Stimulated activated CD8-positive, alpha-beta memory T cell treated with anti-CD3 and anti-CD28 coated beads, Interleukin-12 subunit alpha, Interleukin-12 subunit beta, amount 100 ng/mL, for 1 hour (primary cell): ENCODE measurements at places on chromosomes 11 and 22.

DNA sequence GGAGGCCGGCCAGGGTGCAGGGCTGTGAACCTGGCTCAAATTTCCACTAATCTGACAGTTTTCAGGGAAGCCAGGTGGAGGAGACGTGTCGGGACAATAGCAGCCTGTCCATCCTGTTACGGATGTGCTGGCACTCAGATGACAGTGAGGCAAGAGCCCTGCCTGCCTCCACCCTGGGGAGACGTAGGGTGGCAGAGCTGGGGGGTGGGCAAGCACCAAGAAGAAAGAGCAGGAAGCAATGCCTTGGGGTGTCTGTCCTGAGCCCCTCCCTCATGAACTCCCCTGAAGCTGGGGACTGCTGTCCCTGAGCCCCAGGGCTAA lies 10.0 kb upstream of the TRIM29 start:
- DNase-seq: no peak

- no peak for DNase-seq
Measured at GRCh38 chr11:19253153-19253745, 12.5 kb upstream of the E2F8 start.

DNA sequence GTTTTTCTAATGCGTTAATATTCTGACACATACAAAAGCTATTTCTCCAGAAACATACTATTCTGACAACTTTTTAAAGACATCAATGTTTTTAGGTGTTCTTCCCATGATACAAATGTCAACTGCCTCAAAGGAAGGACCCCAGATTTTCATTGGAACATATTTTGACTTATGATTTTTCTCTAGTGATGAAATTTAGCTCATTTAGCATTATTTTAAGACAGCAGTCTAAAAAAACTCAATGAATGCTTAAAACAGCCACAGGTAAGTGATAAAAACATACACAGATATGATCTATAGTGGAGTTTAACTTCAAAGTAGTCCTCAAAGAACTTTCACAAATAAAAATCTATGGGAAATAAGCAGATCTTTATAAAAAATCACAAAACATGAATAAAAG lies 24.9 kb downstream of the XKR3 start:
- DNase-seq: no peak

- no peak for DNase-seq
Measured at GRCh38 chr22:22932512-22932941, 44.9 kb downstream of the IGLL5 start.

- DNase-seq: peak; percentile 20
Measured at GRCh38 chr22:19105867-19106802, 16.1 kb downstream of the DGCR2 start.

GRCh38 chr11:109148669-109149068 lies 273.3 kb upstream of the C11orf87 start:
- no peak for DNase-seq

- no peak for DNase-seq
Measured at GRCh38 chr11:84886344-84886743, 740.8 kb downstream of the DLG2 start.

- DNase-seq: no peak
Measured at GRCh38 chr22:19590696-19591095, 66.5 kb upstream of the CLDN5 start.

GRCh38 chr11:69509381-69509780 lies 27.9 kb downstream of the LINC01488 start:
- no peak for DNase-seq

GRCh38 chr22:40326905-40327735 lies 19.2 kb upstream of the ADSL start:
- DNase-seq: no peak

DNA sequence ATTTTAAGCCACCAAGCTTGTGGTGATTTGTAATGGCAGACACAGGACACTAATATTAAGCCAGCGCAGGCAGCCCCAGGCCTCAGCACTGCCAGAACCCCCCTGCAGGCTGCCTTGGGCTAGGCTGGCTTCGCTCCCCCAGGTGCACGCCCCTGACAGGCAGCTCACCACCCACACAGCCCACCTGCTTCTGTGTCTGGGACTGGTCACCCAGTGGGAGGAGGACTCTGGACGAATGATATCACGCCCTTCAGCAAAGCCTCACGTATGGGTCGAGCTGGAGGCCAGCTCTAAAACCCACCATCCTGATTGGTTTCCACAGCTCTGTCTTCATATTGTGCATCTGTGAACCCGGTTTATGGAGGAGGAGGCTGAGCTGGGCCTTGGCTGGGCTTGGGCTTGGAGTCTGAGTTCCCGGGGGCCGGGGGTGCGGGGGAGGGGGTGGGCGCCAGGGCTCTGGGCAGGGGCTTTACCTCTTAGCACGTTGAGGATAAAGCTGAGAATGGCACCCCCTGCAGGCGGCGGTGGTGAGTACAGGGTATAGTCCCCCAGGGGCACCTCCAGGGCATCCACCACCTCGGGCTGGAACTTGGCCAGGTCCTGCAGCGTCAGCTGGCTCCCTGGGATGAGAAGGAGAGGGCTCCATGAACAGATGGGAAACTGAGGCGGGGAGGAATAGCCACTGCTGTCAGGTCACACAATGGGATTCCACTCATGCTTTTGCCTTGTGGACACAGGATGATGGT lies 13.8 kb downstream of the GGT5 start:
- peak; percentile 43 for DNase-seq

DNA sequence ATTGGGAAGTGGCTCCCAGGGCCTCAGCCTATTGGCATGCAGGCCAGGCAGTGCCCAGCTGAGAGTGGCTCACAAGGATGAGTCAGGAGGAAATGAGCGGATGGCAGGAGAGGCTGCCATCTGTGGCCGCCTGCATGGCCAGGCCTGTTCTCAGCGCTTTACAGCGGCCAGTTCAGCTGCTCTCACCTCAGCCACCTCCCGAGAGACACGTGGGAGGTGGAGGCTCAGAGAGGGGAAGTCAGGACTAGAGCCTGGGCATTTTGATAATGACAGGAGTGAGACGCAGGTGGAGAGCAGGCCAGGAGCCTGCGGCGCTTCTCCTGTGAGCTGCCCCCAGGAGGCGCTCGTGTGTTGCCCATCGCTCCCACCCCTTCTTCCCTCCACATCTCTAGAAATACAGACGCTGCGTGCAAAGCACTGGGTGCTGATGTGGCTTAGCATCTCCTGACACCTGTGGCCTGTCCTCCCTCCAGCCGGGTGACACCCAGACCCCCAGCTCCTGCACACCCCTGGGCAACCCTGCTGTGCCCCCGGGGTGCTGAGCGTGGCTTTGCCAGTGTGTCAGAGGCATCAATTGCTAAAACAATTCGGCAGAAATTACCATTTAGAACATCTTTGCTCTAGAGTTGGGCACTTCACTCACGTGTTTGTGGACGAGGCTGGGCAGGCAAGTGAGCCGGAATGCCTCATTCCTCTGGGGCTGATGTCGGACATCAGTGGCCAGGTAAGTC lies 21.4 kb upstream of the PANX2 start:
- DNase-seq: peak; percentile 50

DNA sequence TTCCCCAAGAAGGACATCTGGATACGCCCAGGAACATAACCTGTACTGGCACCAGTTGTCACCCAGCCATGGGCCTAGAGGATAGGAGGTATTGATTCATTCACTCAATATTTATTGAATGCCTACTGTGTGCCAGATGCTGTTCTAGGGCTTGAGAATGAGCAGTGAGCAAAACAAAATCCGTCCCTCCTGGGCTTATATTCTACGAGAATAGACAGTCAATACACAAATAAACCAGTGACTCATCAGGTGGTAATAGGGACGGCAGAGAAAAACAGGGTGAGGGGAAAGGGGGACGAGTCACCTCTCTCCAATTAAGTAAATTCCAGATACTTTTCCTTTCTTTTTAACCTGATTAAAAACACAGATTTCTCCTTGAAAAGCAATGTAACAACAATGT lies 103.5 kb downstream of the MICAL2 start:
- DNase-seq: no peak

DNA sequence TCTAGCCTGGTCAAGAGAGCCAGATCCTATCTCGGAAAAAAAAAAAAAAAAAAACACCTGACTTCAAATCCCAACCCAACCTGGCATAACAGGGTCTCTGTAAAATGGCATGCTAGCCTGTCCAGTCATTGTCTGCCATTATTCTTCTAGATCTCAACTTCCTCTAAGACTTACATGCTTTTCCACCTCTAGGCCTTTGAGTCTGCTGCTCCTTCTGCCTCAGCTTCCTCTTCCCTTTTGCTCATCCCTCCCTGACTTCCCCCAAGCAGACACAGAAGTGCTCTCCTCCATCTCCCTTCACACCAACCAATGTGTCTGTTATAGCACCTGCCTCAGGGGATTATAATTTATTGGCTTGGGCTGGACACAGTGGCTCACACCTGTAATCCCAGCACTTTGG lies 7.8 kb downstream of the STK33 start:
- no peak for DNase-seq

DNA sequence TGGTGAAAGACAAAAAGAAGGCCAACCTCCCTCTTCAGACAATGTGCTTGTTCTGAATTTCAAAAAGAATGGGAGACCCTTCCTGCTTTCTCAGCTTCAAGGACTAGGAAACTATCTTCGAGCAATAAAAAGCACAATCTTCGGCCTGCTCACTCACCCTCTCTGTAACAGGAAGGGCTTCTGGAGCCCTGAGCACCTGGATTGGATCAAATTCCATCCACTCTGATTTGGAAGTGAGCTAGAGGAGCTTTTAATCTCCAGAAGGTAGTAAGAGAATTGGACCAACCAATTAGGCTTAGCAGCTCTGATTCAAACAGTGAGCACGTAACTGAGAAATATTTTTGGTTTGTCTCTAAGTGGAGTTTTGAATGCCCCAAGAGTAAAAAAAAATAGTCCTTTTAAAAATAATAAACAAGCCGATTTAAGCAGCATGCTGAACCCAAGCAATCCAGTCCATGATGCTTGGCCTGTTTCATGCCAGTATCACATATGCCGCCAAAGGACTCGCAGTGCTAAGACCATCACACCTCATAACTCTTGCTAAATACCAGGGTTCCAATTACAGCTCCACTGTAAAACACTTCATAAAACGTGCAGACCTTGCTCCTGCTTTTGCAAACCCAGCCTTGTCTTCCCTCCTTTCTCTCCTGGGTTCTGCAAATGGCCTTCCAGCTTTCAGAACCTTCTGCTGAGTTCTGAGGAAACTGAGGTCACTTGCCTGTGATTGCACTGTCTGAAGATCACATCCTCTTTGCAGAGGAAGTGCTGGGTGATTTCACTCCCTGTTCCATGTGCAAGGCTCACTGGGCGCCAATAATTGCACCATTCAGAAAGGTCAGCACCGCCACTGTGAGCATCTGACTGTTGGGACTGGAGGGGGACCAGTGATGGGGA lies 74.4 kb downstream of the SLC1A2 start:
- no peak for DNase-seq

DNA sequence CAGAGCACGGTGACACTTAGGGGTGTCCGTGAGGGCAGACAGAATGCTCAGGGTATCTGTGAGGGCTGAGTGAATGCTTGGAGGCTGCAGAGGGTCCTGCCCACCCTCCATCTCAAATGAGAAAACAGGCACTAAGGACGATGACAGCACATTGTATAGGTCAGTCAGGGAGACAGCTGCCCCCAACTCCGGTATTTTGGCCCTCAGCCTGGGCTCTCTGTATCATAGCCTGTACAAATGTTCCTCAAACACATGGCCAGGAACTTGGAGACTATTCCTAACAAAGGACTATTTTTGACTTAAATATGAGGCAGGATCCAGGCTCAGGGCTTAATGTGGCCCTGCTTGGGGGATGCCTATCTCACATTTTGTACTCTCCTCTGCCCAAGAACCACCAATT lies 145.4 kb downstream of the OPCML start:
- DNase-seq: no peak

GRCh38 chr11:130813196-130813595 lies 103.1 kb downstream of the SNX19 start:
- DNase-seq: no peak

DNA sequence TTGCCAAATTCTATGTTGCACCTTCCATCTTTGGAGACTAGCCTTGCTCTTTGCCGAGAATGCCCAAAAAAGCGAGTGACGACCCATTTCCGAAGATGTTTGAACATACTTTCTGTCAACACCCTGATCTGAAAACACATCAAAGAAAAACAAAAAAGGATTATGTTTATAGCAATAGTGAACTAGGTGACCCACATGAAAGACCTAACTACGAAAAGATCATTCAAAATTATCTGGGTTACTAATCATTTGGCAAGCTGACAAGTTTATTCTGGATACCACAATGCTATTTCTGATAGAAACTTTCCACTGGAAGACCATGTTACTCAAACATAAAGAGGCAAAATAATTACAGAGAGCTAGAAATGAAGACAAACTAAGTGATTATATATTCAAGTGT lies 27.0 kb downstream of the KCNJ1 start:
- no peak for DNase-seq

DNA sequence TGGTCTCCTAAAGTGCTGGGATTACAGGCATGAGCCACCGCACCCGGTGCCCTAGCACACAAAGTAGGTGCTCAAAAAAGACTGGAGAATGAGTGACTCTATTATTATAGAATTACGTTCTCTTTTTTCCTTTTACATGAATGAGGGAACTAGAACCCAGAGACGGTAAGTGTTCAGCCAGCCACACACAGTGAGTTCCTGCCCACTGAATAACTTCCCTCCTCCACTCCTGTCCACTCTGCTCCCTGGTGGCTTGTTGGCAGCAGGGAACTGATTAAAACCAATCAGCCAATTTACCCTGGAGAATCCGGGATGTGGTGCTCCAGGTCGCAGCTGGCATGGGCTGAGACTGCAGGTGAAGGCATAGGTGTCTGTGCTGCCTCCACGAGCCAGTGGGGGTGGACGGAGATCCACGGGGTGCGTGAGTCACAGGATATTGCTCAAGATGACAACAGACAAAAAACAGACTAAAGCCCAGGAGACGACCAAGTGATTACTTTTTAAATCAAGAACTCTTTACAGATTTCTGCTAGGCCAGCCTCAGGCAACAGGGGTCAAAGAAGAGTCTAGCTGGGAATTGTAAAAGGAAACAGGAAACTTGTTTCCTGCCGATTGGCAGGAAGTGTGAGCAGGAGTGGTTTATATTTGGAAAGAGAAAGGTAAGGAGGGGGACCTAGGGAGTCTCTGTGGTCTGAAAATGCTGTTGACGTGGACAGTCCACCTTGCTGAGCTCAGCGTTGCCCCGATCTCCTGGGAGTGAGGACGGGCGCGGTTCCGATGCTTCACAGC lies 95.2 kb upstream of the TP53I11 start:
- no peak for DNase-seq

DNA sequence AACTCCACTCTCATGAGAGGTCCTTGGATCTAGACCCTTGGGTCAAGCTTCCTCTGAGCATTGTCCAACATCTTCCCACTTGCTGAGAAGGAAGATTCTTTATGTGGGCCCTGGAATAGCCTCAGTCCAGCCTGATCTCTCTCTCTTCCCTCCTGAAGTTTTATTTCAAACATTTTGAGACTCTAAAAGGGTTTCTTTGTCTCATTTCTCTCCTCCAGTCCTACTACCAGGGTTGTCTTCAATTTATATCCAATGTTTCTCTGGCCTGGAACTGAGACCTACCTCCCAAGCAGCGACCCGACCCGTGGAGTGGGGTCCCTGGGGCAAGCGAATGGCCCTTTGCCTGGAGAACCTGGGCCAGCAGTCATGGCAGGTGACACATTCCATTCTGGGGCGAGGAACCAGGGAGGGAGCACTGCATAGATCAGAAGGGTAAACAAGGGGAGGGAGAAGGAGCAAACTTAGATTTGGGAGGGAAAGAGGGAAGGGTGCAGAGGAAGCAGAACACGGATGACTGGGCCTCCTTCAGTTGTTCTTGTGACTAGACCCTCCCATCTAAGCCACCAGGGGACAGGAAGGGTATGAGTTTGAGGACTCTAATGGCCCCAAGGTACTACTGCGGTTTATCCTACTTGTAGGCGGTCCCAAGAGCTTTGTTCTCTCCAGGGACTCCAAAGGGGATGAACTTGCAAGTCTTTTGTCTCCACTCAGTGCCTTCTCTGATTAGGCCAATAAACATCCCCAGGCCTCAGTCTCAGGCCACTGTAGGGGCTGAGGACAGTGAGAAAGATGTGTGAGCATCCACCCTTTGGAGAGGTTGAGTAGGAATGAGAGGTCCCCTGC lies 14.2 kb upstream of the PRAME start:
- no peak for DNase-seq
